ENCODE measurements at places on chromosomes 16 and 17.

DNA sequence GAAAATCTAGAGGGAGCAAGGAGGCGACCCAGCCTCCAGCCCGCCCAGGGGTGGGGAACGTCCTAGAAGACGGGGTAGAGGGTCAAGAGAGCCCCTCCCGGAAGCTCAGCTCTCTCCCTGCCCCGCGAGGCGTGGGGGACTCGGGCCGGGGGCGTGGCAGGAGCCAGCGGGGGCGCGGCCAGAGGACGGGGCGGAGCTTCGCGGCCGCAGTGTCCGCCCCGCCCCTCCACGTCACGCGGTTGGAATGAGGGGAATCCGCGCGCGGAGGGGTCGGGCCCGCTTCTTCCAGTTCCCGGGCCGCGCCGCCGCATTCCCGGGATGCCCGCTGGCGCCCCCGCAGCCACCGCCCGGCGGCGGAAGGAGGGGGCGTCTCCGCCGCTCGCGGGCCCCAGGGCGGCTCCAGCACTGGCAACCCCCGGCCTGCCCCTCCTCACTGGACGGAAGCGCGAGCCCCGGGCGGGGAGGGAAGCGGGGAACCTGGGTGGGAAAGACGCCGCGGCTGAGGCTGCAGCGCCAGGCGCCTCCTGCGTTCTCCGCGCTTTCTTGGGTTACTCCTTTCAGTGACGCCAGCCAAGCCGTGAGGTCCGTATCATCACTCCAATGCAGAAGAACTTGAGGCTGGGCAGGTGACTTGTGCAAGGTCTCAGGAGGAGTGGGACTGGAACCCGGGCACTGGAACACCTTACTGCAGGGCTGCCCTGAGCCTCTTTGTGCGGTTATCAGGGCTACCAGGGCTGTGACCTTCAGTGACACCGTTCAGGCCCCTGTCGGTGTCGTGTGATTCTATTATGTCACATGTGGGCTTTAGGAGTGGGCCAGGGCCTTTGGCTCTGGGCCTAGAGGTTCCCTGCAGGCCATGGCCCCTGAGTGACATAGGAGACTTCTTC, 4.3 kb downstream of the MYO1C start:
- DNase-seq, result peak; percentile 69

DNA sequence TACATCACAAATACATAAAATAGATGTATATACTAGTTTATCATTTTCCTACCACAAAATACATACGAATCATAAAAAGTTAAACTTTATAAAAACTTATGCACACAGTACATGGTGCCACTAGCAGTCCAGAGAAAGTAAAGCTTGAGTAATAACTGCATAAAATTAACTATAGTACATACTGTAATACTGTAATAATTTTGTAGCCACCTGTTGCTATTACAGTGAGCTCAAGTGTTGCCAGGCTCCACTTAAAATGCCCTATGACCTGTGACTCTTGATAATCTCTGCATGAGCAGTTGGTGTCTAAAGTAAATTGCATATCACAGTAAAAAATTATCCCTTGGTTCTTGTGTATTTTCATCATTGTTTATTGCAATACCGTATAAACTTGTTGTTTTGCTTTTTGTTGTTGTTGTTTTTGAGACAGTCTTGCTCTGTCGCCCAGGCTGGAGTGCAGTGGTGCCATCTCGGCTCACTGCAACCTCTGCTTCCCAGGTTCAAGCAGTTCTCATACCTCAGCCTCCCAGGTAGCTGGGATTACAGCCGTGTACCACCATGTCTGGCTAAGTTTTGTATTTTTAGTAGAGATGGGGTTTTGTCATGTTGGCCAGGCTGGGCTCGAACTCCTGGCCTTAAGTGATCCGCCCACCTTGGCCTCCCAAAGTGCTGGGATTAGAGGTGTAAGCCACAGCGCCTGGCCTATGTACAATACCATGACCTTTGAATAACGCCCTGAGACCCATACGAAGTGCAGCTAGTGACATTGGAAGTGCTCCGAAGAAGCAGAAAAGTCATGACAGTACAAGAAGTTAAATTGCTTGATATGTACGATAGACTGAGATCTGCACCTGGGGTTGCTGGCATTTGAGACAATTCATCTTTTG, 6.6 kb downstream of the LUC7L3 start:
- no peak for DNase-seq

DNA sequence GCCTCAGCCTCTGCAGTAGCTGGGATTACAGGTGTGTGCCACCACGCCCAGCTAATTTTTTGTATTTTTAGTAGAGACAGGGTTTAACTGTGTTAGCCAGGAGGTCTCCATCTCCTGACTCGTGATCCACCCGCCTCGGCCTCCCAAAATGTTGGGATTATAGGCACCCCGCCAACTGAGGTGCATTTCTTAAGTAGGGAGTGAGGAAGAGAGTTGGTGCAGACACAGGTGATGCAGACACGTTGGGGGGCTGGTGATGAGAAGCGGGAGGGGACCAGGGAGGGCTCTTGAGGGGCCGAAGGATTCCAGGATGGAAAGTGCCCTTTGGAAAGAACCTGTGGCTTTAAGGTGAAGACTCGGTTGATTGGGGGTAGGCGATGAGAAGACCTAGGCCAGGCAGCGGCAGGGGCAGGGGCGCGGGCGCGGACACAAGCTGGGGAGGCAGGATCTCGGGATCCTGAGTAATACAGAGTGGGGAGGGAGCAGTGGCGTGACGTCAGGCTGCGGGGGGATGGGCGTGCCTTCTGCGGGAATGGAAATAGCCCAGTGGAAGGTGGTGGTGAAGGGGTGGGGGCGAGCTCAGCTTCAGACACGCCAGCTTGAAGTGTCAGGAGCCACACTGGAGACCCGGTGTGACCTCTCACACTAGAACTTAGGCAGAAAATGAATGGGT, 2.5 kb upstream of the ATP6V0C start:
- no peak for DNase-seq

- no peak for DNase-seq
Measured at GRCh38 chr16:27220991-27221390, 17.7 kb downstream of the KDM8 start.

DNA sequence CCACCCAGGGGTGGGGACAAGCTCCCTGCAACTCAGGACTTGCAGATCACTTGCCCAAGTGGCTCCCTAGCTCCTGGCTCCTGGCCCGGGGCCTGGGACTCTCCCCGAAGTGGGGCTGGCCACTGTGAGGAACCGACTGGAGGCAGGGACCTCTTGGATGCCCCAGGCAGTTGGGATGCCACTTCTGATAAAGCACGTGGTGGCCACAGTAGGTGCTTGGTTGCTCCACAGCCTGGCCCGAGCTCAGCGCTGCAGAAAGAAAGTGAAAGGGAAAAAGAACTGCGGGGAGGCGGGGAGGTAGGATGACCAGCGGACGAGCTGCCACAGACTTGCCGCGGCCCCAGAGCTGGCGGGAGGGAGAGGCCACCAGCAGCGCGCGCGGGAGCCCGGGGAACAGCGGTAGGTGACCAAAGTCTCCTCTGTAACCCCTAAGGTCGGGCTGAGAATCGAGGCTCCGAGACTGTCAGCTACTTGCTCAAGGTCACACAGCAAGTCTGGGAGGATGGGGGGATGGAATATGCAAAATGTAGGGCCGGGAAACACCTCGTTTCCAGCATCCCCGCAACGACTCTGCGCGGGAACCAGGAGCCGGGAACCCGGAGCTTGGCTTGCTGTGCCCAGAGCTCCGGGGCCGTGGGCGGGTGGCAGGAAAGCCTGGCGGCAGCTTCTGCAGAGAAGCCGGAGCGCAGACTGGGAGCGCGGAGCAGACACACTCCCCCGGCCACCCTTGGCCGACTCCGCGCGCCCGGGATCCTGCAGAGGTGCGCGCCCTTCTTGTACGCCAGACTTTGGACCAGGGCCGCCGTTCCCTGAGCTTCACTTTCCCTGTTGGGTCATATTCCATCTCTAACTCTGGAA, 1.9 kb downstream of the CIITA start:
- no peak for DNase-seq

- DNase-seq, result no peak
Measured at GRCh38 chr17:79818026-79818758, 21.0 kb downstream of the CBX4 start.

- DNase-seq, result no peak
Measured at GRCh38 chr16:27239026-27239425, 29.5 kb downstream of the NSMCE1 start.

DNA sequence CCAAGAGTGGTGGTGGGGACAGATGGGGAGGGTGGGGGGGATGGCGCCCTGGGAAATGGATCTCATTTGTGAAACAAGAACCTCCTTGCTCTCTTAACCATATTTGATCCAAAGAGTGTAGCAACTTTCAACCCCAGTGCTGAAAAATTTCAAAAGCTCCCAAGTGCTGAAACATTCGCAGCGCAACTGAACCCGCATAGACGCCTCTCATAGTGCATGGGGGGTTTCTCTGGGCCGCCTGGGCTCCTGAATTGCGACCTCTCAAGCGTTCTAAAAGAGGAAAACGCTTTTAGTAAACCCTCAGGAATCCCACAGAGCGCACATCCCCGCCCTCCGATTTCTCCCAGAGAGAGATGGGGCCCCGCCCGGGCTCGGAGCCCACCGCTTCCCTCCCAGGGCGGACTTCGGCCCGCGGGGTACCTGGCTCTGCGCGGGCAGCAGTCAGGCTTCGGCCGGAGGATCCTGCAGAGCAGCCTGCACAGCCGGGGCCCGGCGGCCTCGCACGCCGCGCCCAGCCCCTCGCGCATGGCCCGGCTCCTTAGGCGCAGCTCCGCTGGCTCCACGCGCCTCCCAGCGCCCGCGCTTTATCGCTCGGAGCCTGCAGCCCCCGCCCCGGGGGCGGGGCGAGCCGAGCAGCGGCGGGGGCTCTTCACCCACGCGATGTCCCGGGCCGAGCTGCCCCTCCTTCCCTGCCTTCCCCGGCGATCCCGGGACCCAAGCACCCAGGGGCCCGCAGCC, 7.0 kb downstream of the NOS2 start:
- peak; percentile 10 for DNase-seq

DNA sequence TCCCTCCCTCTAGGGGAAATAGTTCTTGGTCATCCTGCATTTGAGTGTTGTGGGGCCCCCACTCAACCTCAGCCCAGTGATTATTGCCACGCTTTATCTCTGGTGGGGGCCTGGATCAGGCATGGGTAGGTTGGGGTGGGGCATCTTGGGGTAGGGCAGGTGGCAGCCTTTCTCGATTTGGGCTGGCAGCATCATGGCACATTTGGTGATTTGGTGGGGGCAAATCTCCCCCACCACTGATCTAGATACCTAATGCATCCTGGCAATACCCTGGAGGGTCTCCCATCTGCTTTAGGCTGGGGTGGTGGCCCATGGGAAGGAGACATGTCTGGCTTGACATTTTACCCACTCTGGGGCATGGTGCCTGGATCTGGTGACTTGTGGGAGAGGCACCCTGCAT, 40.2 kb downstream of the NLRP1 start:
- DNase-seq, result no peak

DNA sequence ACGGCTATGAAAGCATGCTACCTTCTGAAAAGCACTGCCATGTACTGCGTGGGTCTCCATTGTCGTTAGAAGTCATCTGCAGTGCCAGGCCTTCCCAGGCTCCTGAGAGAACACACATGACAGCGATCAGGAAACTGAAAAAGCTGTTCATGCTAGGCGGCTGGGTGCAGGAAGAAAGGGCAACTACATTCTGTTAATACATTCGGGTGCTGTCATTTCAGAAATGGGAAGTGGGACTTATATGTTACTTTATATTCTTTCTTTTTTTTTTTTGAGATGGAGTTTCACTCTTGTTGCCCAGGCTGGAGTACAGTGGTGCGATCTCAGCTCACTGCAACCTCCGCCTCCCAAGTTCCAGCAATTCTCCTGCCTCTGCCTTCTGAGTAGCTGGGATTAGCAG, 19.9 kb downstream of the CFAP20 start:
- DNase-seq, result no peak

GRCh38 chr17:80244871-80245509, 15.7 kb upstream of the RNF213 start:
- no peak for DNase-seq

DNA sequence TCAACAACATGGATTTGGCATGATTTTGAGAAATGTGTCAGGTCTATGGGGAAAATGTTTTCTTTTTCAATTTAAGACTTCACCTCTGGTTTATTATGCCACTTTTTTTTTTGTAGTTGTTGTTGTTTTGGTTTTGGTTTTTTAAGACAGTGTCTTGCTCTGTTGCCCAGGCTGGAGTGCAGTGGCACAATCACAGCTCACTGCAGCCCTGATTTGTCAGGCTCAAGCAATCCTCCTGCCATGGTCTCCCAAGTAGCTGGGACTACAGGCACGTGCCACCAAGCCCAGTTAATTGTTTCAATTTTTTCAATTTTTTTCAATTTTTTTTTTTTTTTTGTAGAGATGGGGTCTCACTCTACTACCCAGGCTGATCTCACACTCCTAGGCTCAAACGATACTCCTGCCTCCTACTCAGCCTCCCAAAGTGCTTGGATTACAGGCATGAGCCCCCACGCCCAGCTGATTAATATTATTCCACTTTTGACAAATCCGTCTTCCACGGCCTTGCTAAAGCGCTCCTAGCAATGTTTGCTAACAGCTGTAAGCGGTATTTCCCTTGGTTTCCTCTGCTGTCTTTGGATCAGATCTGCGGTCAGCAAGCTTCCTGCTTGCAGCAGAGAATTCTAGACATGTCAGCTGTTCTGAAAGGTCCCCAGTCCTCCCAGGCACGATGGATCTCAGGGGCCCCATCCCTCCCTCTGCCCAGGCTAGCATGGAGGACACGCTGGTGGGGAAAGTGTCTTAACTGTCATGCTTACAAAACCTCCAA, 7.0 kb upstream of the MILR1 start:
- no peak for DNase-seq

- peak; percentile 2 for DNase-seq
Measured at GRCh38 chr17:42289611-42290181, 1.4 kb downstream of the STAT5A start.

GRCh38 chr16:23506606-23506994, 3.7 kb downstream of the GGA2 start:
- DNase-seq, result no peak

DNA sequence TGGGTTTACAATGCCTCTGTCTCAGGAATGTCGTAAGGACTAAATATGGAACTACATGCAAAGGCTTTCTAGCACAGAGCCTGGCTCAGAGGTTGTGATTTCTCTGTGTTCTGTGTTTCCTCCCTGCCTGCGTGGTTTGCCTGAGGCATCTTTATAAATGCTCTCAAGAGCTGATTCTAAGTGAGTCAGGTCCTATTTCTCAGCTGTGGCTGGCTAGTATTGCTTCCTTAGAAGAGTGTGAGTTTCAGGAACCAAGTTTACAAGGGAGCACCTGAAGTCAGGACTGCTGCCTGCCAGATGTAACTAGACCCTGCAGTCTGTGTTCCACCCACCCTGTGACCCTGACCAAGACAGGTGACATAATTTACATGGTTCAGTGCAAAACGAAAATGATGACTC, 8.0 kb upstream of the CCL1 start:
- DNase-seq, result no peak

DNA sequence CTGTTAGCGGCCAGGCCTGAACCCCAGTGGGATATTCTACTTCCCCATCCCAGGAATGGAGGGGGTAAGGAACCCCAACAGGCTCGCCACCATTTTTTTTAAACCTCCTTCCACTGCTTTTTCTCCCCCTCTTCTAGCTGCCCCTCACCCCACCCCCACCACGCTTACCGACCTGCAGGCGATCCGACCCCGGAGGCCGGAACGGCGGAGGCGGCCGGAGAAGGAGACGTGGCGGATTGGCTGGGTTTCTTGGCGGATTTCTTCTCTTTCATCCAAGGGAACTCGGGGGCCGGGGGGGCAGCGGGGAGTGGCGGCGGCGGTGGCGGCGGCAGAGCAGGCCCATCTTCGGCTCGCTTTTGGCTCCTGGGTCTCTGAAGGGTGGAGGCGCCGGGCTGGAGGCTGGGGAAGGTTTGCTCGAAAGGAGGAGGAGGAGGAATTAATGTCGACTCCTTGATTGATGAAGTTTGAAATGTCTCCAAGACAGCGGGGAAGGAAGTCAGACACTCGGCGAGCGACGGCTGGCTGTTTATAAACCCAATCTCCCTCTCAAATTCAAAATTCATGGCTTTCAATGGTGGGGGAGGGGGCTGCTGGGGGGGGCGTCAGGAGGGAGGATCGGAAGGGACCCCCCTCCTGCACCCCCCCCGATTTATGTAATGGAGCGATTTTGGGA, 424 bp downstream of the HOXB2 start:
- no peak for DNase-seq

Data from BE2C (cell line).